Fibroblast of skin of right quadriceps (primary cell): ENCODE measurements at places on chromosomes 7 and 10.

DNA sequence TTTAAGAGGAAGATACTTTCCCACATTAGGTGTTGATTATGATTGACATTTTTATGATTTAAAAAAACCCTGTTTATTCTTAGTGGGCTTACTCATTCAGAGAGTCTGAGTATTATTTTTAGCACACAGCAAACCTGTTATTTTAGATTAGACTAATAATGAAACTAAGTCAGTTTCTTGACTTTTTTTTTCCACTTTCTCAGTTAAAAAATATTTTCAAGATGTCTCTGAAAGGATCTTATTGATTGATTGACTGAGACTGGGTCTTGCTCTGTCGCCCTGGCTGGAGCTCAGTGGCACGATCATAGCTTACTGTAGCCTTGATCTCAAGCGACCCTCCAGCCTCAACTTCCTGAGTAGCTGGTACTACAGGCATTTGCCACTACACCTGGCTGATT, 20.4 kb upstream of the INPP5F start:
- no peak for DNase-seq

- no peak for DNase-seq
These were observed 765 bp downstream of the WBP1L start for GRCh38 chr10:102744374-102745051.

- DNase-seq = peak; percentile 70
These were observed 141.4 kb downstream of the GRID1 start for GRCh38 chr10:86225103-86225782.

DNA sequence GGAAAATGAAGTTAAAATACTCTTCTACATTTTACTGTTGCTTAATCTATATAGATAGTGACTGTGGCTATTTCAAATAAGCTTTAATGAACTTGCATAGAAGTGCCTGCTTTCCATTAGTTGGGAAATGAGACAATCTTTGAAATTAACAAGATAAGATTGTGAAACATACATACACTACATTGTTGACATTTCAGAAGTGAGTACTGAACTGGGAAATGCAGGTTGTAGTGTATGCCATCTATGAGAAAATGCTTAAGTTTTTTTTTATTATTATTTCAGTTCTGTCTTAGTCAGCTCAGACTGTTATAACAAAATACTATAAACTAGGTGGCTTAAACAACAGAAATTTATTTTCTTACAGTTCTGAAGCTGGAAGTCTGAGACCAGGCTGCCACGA, 49.6 kb upstream of the CSTF2T start:
- peak; percentile 18 for DNase-seq

- DNase-seq = no peak
These were observed 288.2 kb downstream of the MAGI2 start for GRCh38 chr7:79165225-79165624.

DNA sequence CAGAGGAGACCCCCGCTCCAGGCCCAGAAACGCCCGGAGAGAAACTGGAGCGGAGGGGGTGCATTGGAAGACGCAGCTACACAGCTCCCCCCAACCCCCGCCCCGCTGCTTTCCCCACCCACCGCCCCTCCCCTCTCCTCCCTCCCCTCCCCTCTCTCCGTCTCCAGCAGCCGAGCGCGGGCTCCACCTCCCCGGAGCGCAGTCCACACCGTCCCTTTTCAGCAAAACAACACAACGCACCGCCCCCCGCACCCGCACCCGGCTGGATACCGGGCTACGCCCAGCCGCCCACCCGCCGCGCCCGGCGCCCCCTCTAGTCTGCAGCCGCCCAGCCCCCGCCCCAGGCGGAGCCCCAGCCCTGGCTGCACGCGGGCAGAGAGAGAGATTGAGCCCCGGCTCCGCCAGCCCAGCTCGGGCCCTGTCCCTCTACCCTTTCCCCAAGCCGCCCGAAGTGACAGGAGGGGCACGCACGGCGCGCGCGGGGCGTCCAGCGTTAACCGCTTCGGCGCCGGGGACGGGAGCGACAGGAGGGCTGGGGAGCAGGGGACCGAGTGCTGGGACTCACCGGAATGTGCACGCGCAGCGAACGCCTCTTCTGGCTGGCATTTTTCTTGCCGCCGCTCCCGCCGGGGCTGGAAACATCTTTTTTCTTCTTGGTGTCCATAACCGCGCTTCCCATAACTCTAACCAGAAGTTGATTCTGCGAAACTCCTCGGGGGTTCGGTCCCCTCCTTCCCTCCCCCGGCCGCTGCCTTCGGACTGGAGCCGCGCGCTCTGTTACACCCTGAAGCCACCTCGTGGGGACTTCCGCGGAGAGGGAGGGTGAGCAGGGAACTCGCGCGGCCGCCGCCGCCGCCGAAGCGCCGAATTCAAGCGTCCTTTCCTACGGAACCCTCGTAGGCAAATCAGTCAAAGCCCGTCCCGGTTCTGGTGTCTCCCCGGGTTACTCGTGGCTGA, 695 bp downstream of the PRKAG2 start:
- DNase-seq = peak; percentile 11

GRCh38 chr7:42217053-42217452, 20.0 kb downstream of the GLI3 start:
- no peak for DNase-seq

- peak; percentile 46 for DNase-seq
These were observed 131.6 kb upstream of the KLF14 start for GRCh38 chr7:130865408-130866236.

GRCh38 chr10:100254191-100254590, 13.2 kb downstream of the CWF19L1 start:
- DNase-seq = no peak

- DNase-seq = no peak
These were observed 301.6 kb upstream of the NRP1 start for GRCh38 chr10:33635967-33636515.

DNA sequence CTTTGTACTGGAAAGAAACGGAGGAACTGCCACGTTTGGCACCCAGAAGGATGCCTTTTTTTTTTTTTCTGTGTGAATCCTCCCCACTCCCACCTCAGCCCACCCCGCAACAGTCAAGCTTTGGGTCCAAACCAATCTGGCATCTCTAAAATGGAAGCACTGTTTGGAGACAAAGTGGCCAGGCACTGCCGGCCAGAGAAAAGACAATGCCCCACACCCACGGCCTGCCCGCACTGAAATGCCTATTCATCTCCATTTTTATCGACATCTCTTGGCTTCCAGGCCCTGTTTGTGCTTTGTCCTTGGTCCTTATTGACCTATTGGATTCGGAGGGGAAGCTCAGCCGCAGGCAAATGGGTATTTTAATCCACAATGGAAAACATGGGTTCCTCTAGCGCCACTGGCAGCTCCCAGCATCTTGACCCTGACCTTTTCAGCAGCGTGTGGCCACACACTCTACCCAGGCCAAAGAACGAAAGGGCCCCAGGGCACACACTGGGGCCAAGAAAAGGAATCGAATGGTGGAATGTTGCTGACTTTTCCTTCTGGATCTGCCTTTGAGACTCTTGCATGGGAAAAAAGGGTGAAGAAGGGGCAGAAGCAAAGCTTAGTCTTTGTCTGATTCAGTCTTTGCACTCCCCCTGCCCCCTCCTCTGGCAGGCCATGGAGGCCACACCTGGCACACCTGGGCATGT, 162.6 kb upstream of the CDCA7L start:
- DNase-seq = no peak

DNA sequence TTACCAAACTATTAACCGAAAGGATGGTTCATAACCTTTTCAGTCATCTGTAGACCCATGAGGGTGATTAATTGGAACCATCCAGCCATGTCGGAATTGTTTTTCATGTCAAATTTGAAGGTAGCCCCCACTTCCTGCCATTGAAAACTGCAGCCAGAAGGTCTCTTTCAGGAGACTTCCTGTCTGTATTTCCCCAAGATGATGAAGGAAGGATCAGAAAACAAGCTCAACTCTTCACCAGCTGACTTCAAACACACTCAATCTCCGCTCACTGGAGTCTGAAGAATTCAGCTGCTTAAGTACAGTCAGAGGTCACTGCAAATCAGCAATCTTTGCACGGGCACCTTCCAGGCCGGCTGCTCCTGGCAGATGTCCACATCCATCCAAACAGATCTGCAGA, 291.7 kb upstream of the NPVF start:
- no peak for DNase-seq

- DNase-seq = peak; percentile 82
These were observed 46.7 kb downstream of the NOC3L start for GRCh38 chr10:94315975-94316464.

DNA sequence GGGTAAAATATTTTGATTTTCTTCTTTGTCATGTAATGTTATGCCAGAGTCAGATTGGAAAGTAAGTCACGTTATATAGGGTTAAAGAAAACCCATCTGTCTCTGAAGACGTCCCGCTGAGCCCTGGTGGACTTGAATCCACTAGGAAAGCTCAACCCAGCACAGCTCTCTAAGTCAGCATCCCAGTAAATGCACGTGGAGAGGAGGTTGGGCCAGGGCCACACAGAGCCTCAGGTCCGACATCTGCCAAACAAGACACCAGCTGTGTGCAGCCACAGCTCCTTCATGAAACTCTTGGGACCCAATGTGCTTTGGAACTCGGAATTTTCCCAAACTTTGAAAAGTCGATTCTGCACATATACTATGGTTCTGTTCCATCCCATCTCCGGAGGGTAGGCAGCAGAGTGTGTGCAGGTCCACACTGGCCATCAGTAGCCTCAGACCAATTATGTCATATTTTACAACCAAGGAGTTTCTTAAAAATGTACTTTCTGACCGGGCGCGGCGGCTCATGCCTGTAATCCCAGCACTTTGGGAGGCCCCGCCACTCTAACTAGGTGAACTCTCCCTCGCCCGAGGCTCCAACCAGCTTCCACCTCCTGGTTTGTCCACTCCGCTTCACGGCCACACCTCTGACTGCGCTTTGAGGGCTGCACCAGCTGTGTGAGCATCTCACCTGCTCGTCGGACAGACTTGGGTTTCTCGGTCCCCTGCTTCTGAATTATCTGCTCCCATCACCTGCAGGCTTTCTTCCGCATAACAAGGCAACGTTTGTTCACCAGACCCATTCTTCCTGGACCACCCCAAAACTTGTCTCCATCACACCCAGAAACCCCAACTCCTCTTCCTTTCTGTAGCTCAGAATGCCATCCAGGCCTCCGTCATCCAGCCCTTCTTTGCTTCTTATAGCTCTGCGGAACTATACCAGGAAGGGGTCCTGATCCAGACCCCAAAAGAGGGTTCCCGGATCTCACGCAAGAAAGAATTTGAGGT, 29.7 kb upstream of the DNAJB6 start:
- DNase-seq = no peak

- DNase-seq = peak; percentile 24
These were observed 8.3 kb downstream of the ADD3 start for GRCh38 chr10:110016039-110016438.

- DNase-seq = no peak
These were observed 1129.6 kb downstream of the SORCS3 start for GRCh38 chr10:105770524-105771212.

DNA sequence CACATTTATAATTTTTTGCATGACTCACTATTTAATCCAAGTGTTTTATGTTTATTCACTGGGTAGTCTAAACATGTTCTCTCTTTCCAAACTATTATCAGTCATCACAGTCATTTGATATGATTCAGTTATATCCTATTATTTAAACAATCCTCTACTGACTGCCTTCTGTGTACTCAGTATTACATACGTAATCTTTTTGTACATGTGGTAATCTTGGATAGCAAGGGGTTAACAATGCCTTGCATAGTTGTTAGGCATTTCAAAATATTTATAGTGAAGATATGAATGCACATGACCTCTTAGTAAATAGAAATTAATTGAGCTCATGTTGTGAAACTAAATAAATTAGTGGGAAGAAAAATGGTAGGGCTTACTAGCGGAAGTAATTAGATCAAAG, 379.4 kb upstream of the KIAA1217 start:
- DNase-seq = no peak

DNA sequence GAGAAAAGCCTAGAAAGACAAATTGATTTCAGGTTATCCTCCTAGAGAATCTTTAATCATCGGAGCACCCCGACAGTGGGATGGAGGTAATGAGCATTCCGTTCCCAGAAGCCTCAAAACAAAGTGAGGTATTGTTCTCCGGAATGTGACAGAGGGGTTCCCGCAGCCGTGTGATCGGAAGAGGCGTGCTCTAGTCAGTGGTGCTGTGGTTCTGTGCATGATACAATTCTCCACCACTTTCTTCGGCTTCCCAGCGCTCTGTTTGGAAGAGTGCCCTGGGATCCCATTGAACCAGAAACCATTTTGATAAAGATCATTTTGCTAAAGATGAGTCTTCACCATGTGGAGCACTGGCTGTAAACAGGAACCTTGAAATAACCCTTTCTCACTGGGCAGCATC, 434.6 kb downstream of the PAXIP1 start:
- DNase-seq = no peak

- no peak for DNase-seq
These were observed 41.0 kb downstream of the KAT6B start for GRCh38 chr10:74867351-74867750.

- DNase-seq = no peak
These were observed 34.7 kb downstream of the FBXW4 start for GRCh38 chr10:101660256-101660655.

- DNase-seq = peak; percentile 34
These were observed 106.5 kb downstream of the HTR7 start for GRCh38 chr10:90751107-90751997.

GRCh38 chr7:135232720-135233119, 918 bp upstream of the STRA8 start:
- DNase-seq = no peak

- no peak for DNase-seq
These were observed 39.8 kb downstream of the MET start for GRCh38 chr7:116711790-116712189.

DNA sequence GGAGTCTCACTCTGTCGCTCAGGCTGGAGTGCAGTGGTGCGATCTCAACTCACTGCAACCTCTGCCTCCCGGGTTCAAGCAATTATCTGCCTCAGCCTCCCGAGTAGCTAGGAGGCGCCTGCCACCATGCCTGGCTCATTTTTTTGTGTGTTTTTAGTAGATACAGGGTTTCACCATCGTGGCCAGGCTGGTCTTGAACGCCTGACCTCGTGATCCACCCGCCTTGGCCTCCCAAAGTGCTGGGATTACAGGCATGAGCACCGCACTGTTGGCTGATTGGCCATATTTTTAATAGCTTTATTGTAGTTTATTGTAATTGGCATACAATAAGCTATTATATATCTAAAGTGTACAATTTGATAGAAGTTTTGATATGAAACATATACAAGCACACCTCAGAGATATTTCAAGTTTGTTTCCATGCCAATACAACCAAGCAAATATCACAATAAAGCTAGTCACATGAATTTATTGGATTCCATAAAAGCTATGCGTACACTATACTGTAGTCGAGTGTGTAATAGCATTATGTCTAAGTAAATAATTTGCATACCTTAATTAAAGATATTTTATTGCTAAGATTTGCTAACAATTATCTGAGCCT, 5.6 kb downstream of the PLEKHS1 start:
- DNase-seq = no peak

- peak; percentile 8 for DNase-seq
These were observed 214.9 kb downstream of the GPAM start for GRCh38 chr10:111968647-111969046.

DNA sequence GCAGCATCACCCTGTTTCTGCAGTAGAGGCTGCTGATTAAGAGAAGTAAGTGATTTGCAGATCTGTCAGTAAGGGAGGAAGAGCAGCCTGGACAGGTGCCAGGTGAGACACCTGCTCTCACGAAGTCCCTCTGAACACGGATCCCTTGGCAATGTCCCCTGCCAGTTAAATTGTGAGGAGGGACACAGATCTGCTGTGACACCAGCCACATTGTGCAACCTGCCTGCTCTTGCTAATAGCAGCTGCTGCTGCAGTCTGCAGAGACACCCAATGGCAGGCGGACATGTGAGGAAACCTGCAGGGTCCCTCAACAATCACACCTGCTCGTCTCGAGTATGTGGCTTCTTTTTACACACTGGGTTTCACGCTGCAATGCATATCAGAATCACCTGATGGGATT, 31.9 kb downstream of the ANXA11 start:
- no peak for DNase-seq
